ENCODE measurements at places on chromosomes 5 and 9.

DNA sequence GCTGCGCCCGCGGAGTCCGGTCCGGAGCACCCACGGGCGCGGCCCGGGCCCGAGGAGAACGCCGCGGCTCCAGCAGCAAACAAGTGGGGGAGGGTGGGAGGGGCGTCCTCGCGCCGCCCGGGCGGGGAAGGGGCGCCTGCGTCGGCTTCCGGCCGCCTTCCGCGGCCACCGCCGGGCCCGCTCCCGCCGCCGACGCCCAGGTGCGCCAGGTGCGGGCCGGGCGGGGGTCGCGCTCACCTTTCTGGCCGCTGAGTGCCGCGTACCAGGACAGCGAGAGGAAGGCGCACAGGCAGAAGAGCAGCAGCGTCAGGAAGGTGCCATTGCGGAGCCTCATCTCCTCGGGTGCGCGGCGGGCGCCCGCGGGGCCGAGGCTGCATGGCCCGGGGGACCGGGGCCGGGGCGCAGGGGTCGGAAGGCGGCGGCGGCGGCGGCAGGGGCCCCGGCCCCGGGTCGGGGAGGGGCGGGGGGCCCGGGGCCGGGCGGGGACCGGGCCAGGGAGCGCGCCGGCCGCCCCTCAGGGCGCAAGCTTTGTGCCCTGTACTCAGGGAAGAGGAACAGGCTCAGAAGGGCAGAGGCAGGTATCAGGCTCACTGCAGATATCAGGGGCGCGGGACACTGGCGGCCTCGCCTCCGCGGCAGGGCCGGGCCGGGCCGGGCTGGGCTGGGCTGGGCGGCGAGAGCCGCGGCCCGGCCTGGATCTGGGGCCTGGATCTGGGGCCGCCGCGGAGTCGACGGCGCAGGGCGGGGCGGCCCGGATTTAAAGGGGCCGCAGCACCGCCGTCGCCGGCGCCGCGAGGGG lies at the start of gene MGAT4B:
Gene MGAT4B, minus strand, starts transcription at position 617 of the 799 bp plus-strand sequence. Its CDS starts 283 bp downstream, at position 334.
- DNase-seq = peak; percentile 41

GRCh38 chr5:132102944-132103331 lies 29.3 kb downstream of the CSF2 start:
- DNase-seq = no peak

GRCh38 chr5:109484597-109484996 lies 74.8 kb upstream of the PJA2 start:
- DNase-seq = no peak

DNA sequence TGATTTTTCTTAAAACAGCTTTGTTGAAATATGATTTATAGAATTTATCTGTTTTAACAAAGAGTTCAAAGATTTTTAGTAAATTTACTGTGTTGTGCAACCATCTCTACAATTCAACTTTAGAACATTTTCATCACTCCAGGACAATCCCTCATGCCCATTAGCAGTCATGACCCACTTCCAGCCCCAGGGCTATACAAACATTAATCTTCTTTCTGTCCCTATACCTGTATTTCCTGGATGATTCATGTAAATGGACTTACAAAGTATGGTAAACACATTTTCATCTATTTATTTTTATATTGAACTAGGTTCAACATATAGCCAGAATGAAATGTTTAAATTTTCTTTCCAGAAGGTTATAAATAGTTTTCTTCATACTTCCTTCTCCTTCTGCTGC lies 127.8 kb upstream of the CCDC180 start:
- DNase-seq = no peak

DNA sequence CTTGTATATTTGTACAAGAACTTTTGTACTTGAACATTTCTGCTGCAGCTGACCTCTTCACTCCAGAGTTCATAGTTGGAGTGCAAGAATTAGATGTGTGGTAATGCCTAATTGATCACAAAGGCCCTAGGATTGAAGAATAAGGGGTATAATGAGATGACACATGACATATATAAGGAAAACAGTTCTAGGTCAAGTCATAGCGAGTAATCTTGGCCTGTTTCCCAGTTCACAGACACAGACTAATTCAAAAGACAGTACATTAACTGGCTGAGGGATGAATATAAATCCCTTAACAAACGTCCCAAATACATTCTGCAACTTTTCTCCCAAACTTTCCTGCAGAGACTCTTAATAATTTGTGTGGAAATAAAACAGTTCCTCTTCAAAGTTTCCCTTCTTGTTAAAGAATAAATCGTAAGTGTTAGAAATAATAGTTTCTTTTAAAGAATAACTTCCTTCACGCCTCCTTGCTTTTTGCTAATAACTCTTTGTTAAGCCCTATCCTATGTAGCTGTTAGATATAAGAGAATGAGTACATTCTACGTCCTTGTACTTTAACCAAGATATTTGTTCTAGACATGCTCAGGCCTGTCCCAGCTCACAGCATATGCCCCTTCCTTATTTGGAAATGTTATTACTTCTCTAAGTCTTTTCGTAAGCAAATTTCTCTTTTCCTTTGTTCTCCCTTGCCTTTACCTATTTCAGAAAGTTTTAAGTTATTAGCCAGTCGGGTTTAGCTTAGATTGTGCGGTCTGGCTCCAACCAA lies 556.4 kb upstream of the CTNND2 start:
- DNase-seq = no peak

DNA sequence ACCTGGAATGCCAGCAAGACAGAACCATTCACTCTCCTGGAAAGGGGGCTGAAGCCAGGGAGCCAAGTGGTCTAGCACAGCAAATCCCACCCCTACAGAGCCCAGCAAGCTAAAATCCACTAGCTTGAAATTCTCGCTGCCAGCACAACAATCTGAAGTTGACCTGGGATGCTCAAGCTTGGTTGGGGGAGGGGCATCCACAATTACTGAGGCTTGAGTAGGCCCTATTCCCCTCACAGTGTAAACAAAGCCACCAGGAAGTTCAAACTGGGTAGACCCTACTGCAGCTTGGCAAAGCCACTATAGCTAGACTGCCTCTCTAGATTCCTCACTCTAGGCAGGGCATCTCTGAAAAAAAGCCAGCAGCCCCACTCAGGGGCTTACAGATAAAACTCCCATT lies 17.3 kb downstream of the RIGI start:
- DNase-seq = no peak

DNA sequence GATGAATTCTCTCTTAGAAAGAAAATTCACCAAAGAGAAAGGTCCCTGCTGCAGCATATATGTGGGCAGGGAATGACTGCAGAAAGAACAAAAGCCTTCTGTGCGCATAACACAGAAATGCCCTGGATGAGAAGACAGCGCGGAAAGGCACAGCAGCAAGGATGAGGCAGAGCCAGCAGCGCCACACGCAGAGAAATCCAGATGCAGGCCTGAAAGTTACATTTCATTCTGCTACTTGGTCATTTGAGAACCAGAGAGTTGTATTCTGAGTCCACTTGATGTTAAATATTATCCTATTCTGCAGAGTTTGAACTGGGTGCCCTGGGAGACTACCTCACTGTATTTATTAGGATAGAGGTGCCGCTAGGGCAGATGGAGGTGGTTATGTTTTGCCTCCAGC lies 68.5 kb downstream of the GLDC start:
- DNase-seq = peak; percentile 67

DNA sequence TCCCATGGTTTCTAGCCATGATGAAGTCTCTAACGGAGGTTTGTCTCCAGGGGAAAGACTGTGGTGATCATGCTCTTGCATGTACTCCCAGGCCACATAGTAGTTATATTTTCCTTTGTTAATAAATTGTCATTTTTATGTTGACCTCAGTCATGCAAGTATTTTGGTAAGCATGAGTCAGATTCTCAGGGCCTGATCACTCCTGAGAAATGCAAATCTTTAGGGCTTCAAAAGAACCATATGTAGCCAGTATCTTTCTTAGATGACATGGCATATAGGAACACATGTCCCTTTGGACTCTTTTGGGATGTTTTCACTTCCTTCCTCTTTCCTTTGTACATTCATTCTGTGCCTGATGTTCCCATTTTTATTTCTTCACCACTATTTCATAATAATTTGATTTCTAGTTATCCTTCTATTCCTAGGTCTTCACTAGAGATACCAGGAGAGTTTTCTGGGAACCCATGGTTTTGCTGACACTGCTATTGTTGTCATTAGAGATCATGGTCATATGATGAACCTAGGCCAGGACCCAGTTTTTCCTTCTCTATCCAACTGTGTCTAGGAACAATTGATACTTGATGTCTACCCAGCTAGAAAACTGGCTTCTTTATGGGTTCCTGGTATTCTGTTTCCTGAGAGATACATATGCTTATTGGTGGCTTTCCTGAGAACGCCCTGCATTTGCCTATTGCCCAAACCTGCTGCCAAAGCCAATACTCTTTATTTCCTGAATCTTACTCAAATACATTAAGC lies 248.1 kb upstream of the NREP start:
- no peak for DNase-seq

GRCh38 chr5:10266839-10267238 lies 16.8 kb downstream of the CCT5 start:
- DNase-seq = no peak

DNA sequence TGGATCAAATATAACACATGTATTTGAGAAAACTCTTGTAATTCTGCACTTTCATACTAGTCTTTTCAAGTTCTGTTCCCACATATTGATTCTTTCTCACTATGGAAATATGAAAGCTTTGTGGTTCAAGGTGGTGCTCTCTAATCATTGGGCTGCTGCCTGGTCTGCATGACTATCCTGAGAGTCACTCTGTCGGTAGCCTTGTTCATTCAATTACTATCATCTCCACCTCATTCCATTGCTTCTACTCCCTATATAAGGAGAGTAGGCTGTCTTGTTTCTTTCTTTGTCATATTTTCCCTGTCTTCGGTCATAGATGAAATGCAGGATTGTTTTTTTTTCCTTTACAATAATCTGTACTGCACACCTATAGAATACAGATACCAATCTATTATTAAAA lies 341.4 kb upstream of the ACTBL2 start:
- no peak for DNase-seq

DNA sequence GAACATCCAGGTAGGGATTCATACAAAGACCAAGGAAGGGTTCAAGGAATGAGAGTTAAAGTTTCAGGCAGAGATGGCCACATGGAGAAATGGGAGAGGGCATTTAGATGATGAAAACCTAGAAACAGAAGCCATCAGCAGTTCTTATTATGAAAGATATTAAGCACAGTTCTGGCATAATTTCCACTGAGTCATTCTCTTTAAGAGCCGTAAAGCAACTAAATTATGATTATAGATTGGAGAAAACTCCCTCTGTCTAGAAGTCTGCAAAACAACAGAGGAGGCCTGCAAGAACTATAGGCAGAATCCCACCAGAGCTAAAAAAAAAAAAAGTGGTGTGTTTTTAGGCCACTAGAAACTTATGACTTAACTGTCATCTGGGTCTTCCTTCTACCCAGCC lies 157.1 kb upstream of the MPDZ start:
- no peak for DNase-seq
